ENCODE measurements at places on chromosomes 1 and 21.

DNA sequence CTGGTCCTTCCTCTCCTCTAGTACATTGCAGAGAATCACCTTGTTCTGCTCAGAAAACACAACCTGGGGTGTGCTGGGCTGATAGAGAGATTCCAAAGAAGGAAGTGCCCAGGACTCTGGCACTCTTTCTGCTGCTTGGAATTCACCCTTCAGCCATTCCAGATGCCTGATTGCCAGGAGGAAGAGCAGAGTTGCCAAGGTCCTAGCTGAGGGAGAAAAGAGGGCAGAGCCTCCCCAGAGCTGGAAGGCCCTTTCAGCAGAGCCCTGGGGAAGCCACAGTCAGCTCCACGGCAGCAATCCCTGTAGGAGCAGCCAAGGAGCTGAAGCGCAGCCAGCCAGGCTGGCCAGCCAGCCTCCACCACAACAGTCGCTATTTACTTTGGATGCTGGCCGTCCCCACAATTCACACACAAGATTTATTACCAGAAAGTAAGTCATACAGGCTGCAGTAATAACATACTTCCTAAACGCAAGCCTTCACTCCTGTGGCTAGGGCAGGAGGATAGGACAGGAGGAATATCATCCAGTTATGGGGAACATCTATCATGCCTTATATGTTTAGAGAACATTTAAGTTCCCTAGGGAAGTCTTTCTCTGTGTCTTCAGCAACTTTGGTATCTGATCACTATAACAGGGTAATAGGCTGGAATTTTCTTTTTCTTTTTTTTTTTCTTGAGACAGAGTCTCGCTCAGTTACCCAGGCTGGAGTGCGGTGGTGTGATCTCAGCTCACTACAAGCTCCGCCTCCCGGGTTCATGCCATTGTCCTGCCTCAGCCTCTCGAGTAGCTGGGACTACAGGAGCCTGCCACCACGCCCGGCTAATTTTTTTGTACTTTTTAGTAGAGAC, 36.6 kb upstream of the SLC44A3 start:
- DNase-seq = no peak

DNA sequence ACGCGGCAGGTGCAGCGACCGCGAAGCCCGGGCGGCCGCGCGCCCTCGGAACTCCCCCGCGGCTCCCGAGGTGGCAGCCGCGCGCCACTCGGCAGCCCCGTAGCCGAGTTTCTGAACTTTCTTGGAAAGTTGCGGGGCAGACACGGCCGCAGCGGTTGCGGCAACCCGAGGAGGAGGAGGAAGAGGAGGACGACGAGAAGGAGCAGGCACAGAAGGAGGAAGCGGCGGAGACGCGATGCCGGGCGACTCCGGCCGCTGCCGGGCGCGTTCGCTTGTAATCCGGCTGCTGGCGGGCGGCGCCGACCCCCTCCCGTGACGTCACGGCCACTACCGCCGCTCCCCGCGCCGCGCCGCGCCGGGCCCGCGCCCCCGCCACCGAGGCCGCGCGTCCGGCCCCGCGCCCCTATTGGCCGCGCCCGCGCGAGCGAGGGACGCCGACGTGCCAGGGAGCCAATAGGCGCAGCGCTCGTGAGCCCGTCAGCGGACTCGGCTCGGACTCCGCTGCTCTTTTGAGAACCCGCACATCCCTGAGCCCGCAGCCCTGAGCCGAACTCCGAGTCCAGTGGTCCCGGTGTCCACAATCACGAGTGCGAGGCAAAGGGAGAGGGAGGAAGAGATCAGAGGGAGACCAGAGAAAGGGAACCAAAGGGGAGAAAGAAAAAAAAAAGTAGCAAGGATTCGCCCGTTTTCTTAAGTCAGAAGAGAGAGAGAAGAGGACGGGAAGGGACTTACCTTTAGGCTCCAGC, 736 bp upstream of the BARHL2 start:
- DNase-seq = no peak

GRCh38 chr1:112808861-112809684, 93.9 kb upstream of the PPM1J start:
- peak; percentile 43 for DNase-seq

DNA sequence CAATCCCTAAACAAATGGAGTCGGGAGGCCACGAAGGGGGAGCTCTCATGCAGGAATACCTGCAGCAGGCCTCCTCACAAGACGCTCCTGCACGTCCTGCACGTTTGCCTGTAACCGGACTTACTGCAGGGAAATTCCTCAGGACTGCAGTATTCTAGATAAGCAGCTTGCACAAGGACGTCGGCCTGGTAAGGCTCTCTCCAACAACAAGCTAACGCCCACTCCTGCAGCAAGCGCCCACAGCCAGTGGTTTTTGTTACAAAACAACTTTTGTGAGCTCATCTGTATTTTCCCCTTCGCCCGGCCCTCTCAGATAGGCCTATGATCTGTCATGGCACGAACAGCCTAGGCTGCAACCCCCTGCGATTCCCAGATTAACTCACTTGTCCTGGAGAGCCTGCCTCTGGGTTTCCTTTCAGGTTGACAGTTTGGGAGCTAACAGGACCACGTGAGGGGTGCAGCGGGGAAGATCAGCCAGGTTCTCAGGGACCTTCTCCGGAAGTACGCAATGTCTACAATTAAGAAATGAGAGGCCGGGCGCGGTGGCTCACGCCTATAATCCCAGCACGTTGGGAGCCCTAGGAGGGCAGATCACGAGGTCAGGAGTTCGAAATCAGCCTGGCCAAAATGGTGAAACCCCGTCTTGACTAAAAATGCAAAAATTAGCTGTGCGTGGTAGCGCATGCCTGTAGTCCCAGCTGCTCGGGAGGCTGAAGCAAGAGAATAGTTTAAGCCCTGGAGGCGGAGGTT, 921 bp upstream of the MIB2 start:
- DNase-seq = peak; percentile 49

DNA sequence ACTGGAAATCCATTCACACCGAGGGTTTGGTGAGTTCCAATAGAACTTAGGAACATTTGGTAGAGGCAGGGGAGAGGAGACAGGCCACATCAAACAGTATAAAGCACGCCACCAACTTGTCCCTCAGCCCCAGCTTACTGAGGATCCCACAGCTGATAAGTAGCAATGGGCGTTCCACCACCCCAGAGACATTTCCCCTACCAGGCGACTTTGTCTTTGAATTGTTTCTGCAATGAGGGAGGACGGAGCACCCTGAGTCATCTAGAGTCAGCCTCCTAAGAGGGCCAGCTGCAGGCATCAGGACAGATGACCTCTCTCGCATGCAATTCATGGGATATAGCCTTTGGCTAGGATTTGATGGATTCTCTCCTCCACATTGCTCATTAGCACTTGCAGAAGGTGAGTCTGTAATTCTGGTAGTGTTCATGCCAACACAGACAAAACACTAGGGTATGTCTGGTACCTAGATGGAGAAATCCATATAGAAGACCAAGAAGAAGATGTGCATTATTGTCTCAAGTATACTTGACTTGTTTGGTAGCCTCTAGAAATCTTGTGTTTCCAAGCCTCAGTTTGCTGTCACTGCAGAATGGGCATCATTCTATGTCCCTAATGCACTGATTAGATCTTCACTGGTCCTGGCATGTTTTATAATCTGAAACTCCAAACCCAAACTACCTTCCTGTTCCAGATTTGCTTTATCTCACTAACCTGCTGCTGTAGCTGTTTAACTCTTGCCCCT, 69.0 kb downstream of the RRAGC start:
- DNase-seq = no peak

- DNase-seq = no peak
These were observed 18.0 kb downstream of the GOLPH3L start for GRCh38 chr1:150678988-150679387.

- no peak for DNase-seq
These were observed 876 bp downstream of the EFCAB7 start for GRCh38 chr1:63524201-63524600.

GRCh38 chr1:25019337-25020172, 89.5 kb upstream of the RUNX3 start:
- DNase-seq = no peak

DNA sequence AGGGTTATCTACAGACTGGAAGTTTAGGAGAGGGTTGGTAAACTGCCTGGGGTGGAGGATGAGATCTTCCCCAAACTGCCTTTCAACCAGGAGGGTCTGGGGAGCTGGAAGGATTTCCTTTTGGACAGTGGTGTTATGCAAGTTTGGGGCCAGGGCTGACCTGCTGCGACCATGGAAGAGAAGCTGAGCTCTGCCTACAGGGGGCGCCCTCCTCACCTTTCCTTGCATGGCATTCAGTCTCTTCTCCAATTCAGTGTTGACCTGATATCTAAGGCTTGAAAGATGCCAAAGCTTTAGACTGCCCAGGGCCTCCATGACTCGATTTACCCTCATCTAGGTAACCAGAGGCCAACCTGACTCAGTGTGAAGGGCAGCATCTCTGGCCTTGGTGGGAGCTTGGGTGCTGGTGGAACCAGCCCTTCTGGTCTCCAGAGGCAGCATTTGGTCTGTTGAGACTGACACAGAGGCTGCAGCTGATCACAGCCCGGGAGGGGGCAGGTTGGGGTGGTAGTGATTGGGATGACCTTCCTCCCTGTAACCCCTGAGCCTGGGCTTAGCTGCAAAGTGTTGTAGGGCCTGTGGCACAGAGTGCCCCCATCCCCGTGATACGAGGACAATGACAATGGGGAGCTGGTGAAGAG, 170.0 kb downstream of the GRIK3 start:
- DNase-seq = no peak

- DNase-seq = no peak
These were observed 40.0 kb upstream of the EPS15 start for GRCh38 chr1:51559064-51559500.

- DNase-seq = no peak
These were observed 12.8 kb upstream of the RGS2 start for GRCh38 chr1:192795916-192796618.

- DNase-seq = peak; percentile 59
These were observed 31.0 kb upstream of the IL10 start for GRCh38 chr1:206803221-206803730.

DNA sequence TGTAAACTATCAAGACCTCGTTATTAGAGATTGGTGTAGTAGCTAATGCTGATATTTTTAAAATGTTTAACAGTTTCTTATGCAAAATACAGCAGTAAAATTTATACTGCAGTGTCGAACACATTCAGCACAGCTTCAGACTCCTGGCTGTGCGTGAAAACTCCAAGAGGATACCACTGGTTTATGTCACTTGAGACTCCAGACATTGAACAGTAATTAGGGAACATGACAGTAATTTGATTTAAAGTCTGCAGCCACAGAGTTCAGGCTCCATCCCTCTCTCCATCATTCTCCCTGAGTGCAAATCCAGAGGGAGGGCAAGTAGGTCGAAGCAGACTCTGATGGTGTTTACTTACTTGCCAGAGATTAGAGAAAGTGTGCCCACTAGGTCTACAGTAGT, 94.2 kb downstream of the AK5 start:
- no peak for DNase-seq

DNA sequence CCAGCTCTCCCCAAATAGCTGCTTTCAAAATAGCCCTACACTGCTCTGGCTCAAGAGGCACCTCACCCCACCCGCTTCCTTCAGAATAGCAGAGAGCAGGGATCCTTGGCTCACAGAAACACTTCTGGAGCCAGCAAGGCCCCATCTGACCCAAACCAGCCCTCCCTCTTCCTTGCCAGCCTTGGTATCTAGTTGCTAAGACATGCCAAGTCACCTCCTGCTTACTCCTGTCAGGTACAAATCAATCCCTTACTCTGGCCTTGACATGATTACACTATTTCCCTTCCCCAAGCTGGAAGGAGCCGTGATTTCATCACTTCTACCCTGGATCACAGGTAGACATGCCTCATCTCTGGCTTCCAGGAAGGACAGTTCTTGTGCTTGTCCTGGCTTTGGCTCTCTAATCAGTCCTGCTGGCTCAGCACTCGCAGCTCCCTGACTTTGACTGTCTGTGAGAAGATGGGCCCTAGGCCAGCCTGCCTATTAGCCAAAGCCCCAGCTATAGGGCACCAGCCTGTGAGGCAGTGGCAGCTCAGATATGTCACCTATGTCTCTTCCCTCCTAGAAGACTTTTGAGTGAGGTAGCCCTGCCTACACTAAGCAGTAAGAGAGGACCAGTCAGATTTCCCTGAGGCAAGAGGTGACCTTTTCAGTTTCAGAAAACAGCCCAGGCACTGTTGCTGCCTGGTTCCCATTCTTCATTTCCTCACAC, 8.9 kb upstream of the MUTYH start:
- DNase-seq = no peak

DNA sequence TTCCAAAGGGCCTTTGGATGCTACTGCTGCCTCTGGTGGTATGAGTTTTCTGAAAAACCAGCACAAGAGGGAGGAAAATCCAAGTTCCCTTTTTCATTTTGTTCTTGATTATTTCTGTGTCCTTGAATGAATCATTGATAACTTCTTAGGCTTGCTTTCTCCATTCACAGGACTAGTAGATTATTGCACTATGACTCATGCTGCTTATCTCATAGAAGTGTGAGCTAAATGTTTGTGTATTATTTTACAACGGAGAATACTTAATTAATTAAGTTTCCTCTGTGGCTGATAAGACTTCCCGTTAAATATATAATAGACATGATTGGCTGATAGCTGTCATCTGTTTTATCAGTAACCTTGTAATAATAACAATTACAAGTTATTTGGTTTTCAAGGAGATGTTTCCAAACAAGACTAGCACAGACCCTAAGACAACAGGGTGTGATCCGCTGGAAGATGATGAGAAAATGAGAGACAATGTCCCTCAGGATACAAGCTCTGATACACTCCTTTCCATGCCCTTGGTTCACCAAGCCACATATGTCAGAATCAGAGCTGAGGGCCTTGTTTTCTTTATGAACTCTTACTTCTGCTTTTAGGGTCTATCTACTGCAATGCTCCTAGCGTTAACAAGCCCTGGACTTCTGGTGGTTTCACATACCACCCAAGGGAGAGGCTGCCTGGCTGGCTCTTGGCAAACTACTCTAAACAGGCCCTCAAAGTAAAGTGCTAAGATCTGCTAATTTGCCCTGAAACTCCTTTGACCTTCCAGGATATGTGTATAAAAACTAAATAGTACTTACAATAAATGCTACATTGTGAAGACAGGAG, 1078.3 kb downstream of the TTLL7 start:
- no peak for DNase-seq

GRCh38 chr1:2786329-2787162, 14.9 kb downstream of the TTC34 start:
- DNase-seq = peak; percentile 63

- no peak for DNase-seq
These were observed 4.8 kb upstream of the CCDC27 start for GRCh38 chr1:3747522-3747848.

GRCh38 chr1:230728710-230729392, 14.9 kb upstream of the AGT start:
- DNase-seq = no peak
